Fibroblast of skin of right quadriceps (primary cell): ENCODE measurements at places on chromosomes 1 and 21.

GRCh38 chr21:36698385-36698980 is 432 bp upstream of the SIM2 start:
- no peak for DNase-seq

- no peak for DNase-seq
Measured at GRCh38 chr21:15669247-15669646, 60.5 kb upstream of the USP25 start.

GRCh38 chr1:38444770-38445442 is 398.3 kb upstream of the POU3F1 start:
- DNase-seq, result no peak

DNA sequence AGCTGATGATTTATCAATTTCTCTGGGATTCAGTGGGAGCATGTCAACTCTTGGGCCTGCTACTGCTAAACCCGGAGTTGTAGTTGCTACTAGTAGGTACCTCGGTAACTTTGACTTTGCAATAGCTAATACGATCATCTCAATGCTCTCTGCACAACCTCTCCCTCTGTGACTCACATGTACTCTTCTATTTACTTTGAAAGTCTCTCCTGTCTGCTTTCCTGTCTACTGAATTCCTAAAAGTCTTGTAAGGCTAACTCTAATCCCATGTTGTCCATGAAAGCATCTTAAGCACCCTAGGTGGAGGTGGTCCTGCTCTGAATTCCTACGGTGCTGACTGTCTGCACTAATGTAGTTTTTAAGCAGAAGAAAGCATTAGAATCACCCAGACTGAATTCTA is 29.3 kb downstream of the SLC9C2 start:
- DNase-seq, result no peak

DNA sequence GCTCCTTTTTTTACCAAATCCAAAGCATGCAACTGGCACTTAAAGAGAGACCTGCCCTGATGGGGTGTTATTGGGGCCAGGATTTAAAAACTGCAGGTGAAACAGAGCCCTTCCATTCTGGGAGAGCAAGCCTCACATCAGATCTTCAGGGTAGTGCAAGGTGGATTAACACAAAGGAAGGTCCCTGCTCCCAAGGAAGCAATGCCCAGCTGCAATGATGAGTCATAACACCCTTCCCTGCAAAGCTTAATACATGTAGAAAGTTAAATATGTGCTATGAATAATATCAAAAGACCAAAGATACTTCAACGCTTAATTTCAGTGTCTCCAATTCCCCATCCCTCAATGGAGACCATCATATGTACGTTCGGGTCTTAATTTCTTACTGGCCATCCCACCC is 508.0 kb downstream of the OMA1 start:
- no peak for DNase-seq

DNA sequence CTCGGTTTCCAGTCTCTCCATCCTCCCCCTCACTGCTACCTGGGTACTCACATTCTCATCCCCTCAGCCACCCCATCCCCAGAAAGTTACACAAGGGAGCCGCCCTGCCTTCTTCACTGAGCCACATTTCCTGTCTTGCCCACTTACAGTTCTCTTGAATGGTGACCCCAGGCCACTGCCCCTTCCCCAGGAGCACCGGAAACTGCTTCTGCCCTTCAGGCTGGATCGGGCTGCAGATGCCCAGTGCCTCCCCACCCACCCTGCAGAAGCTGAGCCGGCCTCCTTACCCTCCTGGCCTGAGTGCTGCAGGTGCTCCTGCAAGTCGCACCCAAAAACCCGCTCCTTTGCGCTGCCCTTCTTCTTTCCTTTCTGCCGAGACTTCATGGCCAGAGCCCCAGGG is 450 bp downstream of the ARHGAP30 start:
- DNase-seq, result no peak

DNA sequence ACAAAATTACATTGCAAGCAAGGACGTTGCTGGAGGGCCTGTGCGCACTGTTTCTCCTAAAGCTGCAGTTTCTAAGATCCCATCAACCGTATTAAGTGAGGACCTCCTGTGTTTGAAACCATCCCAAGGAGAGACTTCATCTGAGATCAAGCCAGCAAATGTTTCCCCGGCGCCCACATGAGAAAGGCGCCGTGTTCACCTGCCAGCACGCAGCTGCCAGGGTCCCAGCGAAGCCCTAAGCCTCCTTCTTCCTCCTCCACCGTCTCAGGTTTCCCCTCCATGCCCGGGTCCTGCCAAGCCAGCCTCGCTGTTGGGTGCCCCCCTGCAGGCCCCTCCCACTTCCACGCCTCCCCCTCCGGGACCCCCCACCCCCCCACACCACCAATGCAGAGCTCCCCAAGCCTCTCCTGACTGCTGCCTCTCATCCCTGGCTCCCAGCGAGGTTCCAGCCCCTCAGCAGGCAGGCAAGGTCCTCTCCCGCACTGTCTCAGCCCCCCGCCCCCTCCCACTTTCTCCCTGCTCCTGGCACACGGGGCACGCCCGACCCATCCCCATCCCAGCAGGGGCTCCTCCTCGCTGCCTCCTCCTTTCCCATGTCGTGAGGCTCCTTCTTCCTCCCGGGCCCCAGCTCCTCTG is 8.6 kb upstream of the TFF1 start:
- DNase-seq, result no peak

GRCh38 chr1:155167166-155168104 is 5.7 kb downstream of the KRTCAP2 start:
- DNase-seq, result peak; percentile 73
